ENCODE measurements at places on chromosomes 2 and 18.
A peak's percentile ranks its signal among the peaks of the same experiment; 100 is the strongest.

GRCh38 chr2:119645173-119645855, 33.7 kb upstream of the TMEM177 start:
- peaks cover 1% of the 10 kb centered on the region for H3K4me1 ChIP-seq
- no peak overlapping the region for H3K27ac ChIP-seq
- H3K36me3 ChIP-seq = no peaks in the 10 kb centered on the region
- no peak for DNase-seq

DNA sequence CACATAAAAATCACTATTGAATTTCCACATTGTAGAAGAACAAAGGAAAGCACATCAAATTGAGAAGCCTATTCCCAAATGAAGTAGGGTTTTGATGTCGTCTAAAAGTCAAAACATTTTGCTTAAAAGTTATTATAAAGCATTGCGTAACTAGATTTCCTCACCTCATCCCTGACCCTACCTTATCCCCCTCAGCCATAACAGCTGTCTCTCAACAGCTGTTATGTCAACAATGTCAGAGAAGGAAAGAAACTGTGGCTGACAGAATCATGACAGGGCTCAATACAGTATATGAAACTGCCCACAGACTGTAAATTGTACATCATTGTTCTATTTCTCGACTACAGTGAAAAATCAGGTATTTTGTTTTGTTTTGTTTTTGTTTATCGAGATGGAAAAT, 63.0 kb upstream of the ACVR1C start:
- no peaks in the 10 kb centered on the region for H3K4me1 ChIP-seq
- no peak overlapping the region for H3K4me3 ChIP-seq
- H3K27ac ChIP-seq = no peak overlapping the region
- H3K27me3 ChIP-seq = no peaks in the 10 kb centered on the region

DNA sequence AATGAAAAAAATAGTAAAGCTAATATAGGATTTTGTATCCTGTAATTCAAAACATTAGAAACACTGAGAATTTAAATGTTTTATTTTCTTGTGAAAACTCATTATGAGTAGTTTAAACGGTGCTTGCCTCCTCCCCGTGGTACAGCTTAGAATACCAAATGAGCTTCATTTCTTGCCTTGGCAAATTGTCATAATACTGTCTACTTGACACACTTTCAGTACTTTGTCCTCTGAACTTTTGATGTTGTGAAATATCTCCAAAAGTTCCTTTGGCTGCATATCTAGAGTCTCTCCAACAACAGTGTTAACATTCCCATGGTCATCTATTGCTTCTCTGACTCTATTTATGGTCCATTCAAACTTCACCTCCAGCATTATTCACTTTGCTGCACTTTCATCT, 61.9 kb upstream of the EPB41L5 start:
- no peaks in the 10 kb centered on the region for H3K27me3 ChIP-seq
- H3K27ac ChIP-seq = no peak overlapping the region
- H3K4me1 ChIP-seq = peaks cover 6% of the 10 kb centered on the region
- H3K36me3 ChIP-seq = peaks cover 53% of the 10 kb centered on the region
- H3K4me3 ChIP-seq = no peak overlapping the region

DNA sequence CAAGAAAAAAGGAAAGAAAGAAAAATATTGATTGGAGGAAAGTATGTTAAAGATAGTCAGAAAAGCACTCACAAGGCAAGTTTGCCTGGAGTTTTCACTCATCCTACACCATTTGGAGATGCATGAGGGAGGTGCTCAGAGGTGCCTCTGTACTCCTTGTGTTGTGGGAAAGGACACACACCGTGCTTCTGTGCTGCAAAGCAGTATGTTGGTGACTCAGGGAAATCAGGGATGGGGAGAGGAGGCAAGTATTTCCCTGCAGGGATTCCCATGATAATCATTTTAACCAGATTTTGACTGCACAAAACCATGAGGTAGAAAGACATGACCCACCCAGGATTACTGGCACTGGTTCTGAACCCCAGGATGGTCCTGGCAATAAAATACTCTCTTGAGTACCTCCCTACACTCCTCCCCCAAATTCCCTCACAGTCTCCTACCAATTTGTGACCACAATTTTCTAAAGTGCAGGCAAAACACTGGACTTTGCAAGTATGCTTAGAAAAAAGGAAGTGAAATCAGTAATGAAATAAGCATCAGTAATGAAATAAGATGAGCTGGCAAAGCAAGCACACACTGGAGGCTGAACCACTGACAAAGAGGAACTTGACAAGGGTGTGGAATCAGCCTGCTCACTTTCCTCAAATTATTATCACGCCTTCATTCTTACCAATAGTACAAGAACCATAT, 155.5 kb upstream of the ACVR2A start:
- H3K36me3 ChIP-seq = no peaks in the 10 kb centered on the region
- no peak overlapping the region for H3K27ac ChIP-seq
- H3K4me3 ChIP-seq = no peak overlapping the region

DNA sequence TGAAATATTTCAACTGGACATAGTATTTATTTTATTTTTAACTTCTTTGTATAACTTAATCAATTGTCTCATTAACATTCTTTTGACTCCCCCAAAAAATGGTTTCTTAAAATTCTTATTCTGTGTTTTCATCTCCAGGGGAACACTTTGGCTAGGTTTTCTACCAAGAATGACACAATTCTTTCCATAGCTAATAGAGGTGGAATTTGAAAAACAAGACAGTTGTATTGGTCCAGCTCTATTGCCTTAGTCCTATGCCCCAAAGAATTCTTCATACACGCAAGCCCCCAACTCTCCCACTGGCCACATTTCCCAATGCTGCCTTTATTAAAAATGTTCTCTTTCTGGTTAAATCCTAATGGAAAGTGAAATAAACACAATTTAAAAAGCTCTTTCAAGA, 104.7 kb upstream of the PKDCC start:
- H3K36me3 ChIP-seq = no peaks in the 10 kb centered on the region
- H3K27me3 ChIP-seq = peaks cover 18% of the 10 kb centered on the region
- H3K4me1 ChIP-seq = no peaks in the 10 kb centered on the region
- DNase-seq = no peak

GRCh38 chr2:120498576-120499394, 152.8 kb downstream of the INHBB start:
- no peak for DNase-seq
- H3K4me1 ChIP-seq = no peaks in the 10 kb centered on the region
- no peak overlapping the region for H3K27ac ChIP-seq
- no peaks in the 10 kb centered on the region for H3K36me3 ChIP-seq
- no peak overlapping the region for H3K4me3 ChIP-seq

GRCh38 chr2:50707196-50707595, 324.7 kb downstream of the NRXN1 start:
- H3K4me3 ChIP-seq = no peak overlapping the region
- no peak overlapping the region for H3K27ac ChIP-seq
- H3K4me1 ChIP-seq = no peaks in the 10 kb centered on the region

DNA sequence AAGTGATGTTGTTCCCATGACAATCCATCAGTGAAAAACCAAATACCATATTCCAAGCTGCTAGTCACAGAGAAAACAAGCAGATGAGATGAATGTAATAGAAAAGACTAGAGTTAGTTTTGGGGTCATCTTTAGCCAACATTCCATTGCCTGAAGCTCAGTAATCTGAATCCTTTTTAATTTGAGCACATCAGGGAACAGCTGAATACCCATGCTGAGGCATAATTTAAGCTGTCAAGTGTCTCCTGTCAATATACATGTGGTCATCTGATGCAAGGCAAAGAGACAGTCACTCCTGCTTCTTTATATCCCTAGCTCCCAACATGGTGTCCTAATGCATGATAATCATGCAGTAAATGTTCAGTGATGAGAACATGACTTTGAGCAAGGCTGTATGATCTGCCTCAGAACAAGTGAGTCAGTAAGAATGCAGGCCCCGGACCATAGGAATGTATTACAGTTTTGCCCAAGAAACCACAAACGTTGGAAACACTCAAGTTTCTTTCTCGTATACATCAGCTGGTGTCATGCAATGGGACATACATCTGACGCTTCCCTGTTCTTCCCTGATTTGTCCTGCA, 48.0 kb downstream of the CDK15 start:
- H3K27me3 ChIP-seq = peaks cover 26% of the 10 kb centered on the region
- no peak overlapping the region for H3K27ac ChIP-seq
- no peak for DNase-seq
- no peaks in the 10 kb centered on the region for H3K36me3 ChIP-seq
- H3K4me1 ChIP-seq = peaks cover 10% of the 10 kb centered on the region
- no peak overlapping the region for H3K4me3 ChIP-seq

GRCh38 chr2:237867465-237867864, 8.0 kb downstream of the RAMP1 start:
- no peak for DNase-seq
- H3K4me3 ChIP-seq = no peak overlapping the region
- H3K36me3 ChIP-seq = no peaks in the 10 kb centered on the region
- H3K27me3 ChIP-seq = peaks cover 39% of the 10 kb centered on the region

DNA sequence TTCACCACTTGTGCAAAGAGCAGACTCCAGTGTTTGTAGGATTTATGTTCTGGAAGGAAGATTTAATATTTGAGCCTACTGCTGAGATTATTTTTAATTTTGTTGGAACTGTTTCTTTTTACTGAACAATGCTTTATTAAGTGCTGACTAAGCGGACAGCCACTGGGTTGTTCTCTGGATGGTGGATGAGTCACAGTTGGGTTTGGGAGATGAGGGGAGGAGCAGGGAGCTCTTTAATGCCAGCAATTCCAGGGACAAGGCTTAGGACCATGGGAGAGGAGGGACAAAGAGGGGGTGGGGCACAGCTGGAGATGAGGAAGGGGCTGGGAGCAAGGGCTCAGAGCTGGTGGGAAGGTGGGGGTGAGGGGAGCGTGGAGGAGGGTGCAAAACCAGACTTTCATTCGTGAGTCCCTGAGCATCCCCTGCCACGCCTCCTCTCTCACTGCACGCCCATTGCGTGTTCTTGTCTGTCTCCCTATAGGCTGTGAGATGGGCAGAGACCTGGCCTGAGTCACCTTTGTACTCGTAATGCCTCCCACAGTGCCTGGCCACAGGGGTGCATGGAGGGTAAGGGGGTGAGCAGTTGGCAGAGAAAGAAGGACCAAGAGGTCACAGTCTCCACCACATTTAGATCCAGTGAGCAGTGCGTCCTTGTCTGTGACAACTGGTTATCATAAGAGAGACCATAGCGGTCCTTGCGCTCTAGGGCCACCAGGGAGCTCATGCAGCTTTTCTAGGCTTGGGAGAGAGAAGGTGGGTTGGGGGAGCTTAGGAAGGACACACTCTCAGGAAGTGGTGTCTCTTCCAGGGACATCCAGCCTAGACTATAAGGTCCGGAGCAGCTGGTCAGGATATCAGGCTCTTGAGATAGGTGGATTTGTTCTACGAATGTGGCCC, 18.4 kb downstream of the SLC4A3 start:
- H3K4me3 ChIP-seq = no peak overlapping the region
- peaks cover 32% of the 10 kb centered on the region for H3K27me3 ChIP-seq
- H3K36me3 ChIP-seq = no peaks in the 10 kb centered on the region
- peaks cover 8% of the 10 kb centered on the region for H3K4me1 ChIP-seq
- H3K27ac ChIP-seq = no peak overlapping the region
- no peak for DNase-seq

DNA sequence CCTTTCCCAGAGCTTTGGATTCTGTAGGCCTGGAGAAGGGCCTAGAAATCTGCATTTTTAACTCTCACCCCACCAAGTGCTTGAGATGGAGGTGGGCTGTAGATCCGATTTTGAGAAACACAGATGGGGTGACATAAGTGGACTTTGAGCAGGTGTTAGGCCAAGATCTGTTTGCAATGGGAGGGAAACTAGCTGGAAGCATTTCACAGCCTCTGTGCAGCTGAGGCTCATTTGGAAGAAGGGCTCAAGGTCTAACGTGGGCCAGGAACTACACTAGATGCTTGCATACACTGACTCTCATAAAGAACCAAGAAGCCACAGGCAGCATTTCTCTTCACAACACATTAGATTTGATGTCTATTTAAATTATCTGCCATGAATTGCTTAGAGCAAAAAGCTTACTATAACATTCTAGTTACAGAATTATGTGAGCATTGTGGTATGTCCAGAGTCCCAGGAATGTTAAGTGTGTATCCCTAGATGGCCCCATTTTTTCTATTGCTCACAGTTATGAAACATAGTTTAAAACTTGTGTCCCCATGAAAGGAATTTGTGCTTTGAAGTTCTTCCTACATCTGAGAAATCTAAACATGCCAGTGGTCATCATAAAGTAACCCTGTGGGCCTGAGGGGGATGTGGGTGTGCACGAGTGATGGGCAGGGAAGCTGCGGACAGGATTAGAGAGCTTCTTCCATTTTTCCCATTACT, 77.2 kb downstream of the CD28 start:
- no peak overlapping the region for H3K27ac ChIP-seq
- H3K36me3 ChIP-seq = peaks cover 13% of the 10 kb centered on the region
- H3K27me3 ChIP-seq = no peaks in the 10 kb centered on the region

GRCh38 chr18:51622702-51623101, 425.2 kb upstream of the MEX3C start:
- DNase-seq = no peak
- H3K27me3 ChIP-seq = peaks cover 10% of the 10 kb centered on the region
- no peaks in the 10 kb centered on the region for H3K36me3 ChIP-seq
- no peak overlapping the region for H3K4me3 ChIP-seq
- no peak overlapping the region for H3K27ac ChIP-seq

- DNase-seq = no peak
- peaks cover 53% of the 10 kb centered on the region for H3K27me3 ChIP-seq
- H3K4me3 ChIP-seq = no peak overlapping the region
- no peak overlapping the region for H3K27ac ChIP-seq
- H3K4me1 ChIP-seq = no peaks in the 10 kb centered on the region
- no peaks in the 10 kb centered on the region for H3K36me3 ChIP-seq
These were observed 16.3 kb upstream of the ATOH8 start for GRCh38 chr2:85737481-85737880.

DNA sequence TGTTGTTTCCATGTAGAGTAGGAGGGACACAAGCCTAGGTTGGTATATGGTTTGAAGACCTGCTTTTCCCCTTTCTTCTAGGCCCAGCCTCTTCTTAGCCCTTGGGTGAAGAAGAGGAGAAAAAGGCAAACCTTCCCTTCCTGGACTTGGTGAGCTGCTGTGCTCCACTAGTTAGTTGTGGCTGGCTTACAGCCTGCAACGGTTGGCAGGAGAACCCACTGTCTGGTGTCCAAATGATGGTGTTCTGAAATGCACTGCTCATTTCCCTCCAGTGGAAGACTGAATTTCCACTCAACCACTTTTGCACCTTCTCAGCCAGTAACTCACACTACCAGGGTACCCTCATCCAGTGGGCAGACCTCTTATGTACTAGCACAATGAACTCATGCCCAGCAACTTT, 824.1 kb downstream of the NRXN1 start:
- no peaks in the 10 kb centered on the region for H3K4me1 ChIP-seq
- H3K36me3 ChIP-seq = no peaks in the 10 kb centered on the region
- no peaks in the 10 kb centered on the region for H3K27me3 ChIP-seq
- no peak overlapping the region for H3K27ac ChIP-seq
- DNase-seq = no peak

- H3K27ac ChIP-seq = peak overlapping the region; percentile 68
- H3K36me3 ChIP-seq = peaks cover 4% of the 10 kb centered on the region
- H3K4me1 ChIP-seq = peaks cover 29% of the 10 kb centered on the region
- H3K27me3 ChIP-seq = peaks cover 2% of the 10 kb centered on the region
- DNase-seq = peak; percentile 57
These were observed 886 bp downstream of the PRKCE start for GRCh38 chr2:45652090-45653031.

DNA sequence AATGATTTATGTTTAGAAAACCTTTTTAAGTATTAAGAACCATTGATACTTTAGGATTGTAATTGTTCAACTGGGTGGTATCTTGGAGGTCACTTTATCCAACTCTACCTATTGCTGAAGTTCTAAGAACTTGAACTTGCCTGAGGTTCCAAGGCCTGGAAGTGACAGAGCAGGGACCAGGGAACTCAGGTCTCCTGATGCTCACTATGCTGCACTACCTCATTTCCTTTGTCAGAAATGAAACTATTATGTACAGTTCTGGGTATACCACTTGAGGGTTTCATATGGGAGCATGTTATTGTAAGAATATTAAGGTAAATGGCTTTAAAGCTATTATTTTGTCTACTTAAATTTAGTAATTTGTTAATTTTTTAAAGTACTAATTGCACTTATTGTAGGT, 3.0 kb downstream of the MBD5 start:
- peaks cover 9% of the 10 kb centered on the region for H3K36me3 ChIP-seq
- peaks cover 21% of the 10 kb centered on the region for H3K4me1 ChIP-seq
- no peak for DNase-seq
- H3K4me3 ChIP-seq = peak overlapping the region; percentile 82
